ENCODE measurements at places on chromosomes 1 and 21.

- no peak for DNase-seq
Measured at GRCh38 chr1:44826375-44827196, 16.5 kb downstream of the PTCH2 start.

GRCh38 chr1:1862905-1863547 lies 27.9 kb downstream of the GNB1 start:
- DNase-seq = no peak

GRCh38 chr1:193545171-193545570 lies 358.8 kb upstream of the B3GALT2 start:
- DNase-seq = no peak

DNA sequence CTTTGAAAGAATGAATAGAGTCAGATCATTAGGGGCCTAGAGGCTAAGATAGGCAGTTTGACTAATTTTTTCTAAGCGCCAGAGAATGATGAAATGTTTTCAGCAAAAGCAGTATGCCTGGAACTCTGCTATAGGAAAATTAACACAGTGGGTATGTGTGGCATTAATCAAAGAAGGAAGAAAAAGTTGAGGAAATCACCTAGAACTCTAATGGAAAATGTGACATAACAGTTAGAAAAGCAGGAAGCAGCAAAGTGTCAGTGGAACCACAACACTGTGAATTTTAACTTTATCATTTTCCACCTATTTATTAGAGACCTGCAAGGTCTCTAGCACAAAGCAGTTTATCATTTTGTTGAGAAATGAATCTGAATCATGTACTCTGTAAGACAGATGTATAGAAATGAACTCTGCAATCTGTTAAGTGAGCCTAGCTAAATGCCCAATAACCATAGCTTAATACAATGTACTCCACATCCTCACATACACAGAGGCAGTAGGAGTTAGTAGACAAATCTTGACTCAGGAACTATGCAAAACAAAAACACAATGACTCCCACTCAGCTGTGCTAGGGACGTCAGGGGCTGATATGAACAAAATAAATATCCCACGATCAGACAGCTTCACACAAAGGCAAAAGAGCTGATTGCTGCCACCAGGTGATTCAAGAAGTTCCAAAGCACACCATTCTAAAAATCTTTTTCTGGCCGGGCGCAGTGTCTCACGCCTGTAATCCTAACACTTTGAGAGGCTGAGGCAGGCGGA lies 500.7 kb upstream of the NFIA start:
- DNase-seq = no peak

DNA sequence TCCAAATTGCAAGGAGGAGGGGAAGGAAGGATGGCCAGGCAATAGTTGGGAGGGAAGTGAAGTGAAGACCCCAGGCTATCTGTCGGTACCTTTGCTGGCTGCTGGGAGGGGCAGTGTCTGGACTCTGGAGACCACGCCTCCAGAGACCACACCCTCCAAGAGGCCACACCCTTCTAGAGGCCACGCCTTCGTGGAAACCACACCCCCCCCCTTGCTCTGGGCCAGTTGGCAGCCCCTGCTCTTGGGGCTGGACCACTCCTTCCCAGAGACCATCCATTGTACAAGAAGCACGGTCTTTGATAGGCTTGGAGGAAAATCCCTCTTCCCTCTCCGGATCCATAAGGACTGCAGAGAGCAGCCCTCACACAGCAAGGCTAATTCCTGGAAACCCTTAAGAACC lies 73.1 kb downstream of the RYR2 start:
- no peak for DNase-seq

All from stimulated activated CD4-positive, alpha-beta T cell treated with anti-CD3 and anti-CD28 coated beads, Interleukin-12 subunit alpha, Interleukin-12 subunit beta, amount 100 ng/mL, for 4 hours (primary cell).